ENCODE measurements at places on chromosomes 13 and 19.
A peak's percentile ranks its signal among the peaks of the same experiment; 100 is the strongest.

GRCh38 chr13:30065181-30065580 is 214.8 kb upstream of the UBL3 start:
- DNase-seq = no peak

DNA sequence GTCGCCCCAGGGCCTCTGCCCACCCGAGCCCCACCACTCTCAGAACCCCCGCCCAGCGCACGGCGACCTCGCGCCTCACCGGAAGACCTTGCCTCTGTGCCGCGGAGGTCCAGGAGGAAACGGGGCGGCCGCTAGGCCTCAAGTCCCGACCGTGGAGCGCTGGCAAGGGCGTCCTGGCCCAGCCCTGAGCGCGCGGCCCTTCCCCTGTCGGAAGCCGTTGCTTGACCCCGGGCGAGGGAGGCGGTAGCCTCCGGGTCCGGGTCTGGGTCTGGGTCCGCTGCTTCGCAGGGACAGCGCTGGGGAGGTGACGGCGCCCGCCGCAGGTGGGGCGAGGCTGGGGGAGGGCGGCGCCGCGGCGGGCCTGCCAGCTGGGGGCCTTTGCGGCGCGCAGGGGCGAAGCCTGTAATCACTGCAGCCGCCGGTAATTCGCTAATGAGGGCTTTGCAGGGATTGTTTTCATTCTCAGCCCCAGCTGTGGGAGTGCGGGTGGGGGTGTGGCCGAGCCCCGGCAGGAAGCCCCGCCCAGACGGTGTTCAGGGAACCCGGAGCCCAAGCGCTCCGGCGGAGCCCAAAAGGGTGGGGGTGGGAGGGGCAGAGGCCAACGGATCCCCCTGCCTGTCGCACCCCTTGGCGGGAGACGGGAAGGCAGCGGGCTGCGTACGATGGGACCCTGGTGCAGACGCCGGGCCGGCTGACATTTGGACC is 8.6 kb downstream of the C19orf25 start:
- DNase-seq = no peak

GRCh38 chr13:40665126-40666044 is 1.1 kb downstream of the FOXO1 start:
- DNase-seq = no peak

- DNase-seq = peak; percentile 98
These were observed 6.6 kb upstream of the BCL3 start for GRCh38 chr19:44741841-44742329.

GRCh38 chr13:111166882-111167675 is 52.0 kb downstream of the ARHGEF7 start:
- no peak for DNase-seq

DNA sequence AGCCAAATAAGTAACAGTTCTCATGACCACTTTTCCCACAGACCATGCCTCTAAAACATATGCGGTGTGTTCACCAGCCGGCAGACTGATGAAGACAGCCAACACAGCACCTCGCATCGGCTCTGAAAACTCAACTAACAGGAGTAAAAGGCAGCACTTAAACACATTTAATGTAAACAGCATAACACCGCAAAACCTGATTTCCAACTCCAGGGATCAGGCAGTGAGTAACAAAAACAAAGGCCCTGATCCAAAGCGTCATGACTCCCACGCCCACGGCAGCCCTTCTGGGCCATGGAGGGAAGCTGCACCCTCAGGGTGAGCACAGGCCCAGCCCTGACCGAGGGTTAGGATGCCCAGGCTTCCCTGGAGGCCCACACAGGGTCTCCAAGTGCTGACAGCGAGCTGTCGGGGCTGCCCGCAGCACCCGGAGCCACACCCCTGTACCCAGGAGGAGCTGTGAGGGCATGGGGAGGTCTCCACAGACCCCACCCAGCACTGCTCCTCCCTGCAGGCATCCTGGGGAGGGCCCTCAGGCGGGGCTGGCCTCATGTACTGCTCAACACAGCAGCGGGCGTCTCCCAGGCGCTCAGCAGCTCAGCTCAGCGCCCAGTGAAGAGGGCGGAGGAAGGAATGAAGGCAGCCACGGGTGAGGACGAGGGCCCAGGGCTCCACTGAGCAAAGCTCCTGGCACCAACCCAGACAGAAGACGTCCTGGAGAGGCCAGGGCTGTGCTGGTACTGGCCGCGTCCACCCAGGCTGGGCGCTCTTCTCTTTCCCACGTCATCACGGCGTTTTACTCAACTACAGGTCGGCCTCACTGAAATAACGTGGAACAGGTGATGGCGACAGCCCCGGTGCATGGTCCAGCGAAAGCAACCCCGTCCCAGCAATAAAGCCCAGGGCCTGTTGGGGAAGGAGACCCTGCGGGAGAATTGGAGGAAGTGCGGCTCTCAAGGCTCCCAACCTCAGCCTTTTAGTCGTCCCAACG is 53.7 kb downstream of the RASA3 start:
- peak; percentile 80 for DNase-seq

DNA sequence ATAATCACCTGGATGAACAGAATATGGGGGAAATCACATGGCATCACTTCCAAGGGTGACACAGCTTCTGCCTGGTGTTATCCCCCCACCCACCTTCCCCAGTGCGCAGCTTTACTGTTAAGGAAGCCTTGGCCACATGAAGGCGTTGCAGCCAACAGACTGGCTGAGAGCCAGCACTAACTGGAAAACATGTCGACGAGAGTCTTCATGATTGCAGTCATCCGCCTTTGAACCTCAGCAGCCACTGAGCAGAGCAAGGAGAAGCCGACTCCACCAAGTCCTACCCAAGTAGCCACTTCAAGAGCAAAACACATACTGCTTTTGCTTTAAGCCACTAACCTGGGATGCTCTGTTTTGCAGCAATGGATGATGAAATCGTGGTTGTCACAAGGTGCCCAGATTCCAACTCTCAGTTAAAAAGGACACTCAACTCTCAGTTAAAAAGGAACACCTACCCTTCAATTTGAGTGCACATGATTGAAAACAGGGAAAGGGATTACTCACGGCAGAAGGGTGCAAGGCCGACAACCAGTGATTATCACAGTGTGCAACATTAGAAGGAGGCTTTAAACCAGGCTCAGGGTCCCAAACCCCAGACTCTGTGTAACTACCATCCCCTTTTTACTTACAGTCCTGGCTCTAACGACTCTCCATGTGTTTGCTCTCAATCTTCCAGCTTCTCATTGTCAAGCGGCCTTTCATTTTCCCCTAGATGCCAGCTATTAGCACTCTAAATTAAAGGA is 149.1 kb downstream of the KLF12 start:
- DNase-seq = no peak

- no peak for DNase-seq
These were observed 52.8 kb downstream of the SPTBN4 start for GRCh38 chr19:40519352-40520322.

DNA sequence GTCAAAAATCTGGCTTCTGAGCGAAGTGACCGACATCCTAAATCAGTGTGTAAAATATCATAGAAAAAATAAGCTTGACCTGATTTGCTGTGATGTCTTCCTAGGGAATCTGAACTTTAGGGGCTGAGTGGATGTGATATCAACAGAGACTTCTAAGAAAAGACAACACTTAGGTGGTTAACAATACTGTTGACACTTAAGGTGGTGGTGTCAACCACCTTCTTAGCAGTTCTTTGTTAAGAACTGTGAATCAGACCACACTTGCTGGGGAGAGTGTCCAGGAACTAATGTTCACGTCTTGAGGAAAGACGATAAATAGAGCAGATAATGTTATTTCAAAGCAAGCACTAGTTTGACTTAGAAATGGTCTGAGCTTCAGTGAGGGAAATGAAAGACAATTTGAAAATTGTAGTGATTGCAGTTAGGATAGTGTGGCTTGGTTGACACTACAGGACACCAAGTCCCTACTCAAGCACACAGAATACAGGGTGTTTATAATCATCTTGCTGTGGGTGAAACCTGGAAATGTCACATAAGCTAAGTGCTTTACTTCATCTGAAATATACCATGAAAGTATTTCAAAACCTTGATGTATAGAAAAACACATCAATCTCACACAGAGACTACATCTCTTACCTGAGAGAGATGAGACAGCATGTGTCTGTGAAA is 1936.5 kb downstream of the PCDH9 start:
- no peak for DNase-seq

DNA sequence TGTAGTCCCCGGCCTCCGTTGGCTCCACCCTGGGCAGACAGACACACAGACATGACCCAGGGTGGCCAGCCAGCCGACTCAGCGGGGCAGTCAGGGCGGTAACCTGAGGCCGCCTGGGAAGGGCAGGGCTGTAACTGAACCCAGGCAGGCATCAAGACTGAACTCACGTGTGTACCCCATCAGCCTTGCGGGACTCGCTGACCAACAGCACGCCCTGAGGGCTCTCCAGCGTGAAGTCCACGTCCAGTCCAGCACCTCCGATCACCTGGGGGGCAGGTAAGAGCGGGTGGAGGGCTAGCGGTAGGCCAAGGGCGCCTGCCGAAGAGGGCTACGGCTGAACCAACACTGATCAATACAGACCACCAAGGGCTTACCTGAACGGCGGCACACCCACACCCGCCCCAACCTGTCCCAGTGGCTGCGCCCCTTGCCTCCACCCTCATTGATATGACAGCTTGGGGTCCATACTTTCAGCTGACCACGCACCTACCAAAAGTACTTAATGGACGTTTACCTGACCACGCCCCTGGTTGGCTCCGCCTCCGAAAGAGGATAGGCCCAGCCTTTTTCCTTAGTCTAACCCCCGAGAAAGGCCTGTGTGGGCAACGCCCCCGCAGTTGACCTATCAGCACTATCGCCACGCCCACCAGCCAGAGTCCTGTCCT is 791 bp downstream of the TMED1 start:
- no peak for DNase-seq

DNA sequence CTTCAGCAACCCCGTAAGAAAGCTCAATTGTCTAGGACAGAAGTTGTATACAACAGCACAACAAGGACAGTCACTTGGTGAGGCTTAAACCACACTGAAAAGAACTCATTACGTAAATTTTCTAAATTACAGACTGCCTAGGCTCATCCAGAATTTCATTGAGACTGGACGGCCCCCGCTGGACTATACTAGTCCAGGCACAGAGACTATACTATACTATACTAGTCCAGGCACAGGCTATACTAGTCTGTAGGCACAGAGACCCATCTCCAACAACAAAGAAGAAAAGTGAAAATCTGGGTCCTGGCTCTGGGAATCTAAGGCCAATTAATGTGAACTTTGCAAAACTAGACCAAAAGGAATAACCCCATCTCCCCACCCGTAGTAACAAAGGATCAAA is 700 bp downstream of the ZNF816 start:
- no peak for DNase-seq

- DNase-seq = no peak
These were observed 97.5 kb downstream of the TNFRSF19 start for GRCh38 chr13:23667750-23668149.

DNA sequence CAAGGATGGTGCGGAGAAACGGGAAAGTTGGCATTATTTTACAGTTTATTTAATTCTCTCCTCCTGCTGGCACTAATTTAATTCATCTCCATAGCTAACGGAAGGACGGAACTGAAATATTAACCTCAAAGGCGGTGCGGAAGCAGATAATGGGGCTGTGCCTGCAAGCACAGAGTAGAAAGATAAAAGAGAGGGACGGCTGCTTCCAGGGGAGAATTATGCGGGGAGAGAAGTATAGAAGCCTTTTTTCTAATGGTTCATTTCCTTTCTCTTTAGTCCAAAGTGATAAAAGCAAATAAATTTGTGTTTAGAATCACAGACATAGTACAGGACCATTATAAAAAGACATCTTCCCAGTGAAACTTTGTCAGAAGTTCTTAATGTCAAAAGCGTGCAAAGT is 34.5 kb upstream of the UQCRFS1 start:
- DNase-seq = no peak
